Stimulated activated CD8-positive, alpha-beta memory T cell treated with anti-CD3 and anti-CD28 coated beads, Interleukin-4, amount 100 ng/mL, for 1 hour (primary cell): ENCODE measurements at places on chromosomes 11 and 22.

GRCh38 chr11:90701716-90702115 is 478.9 kb upstream of the CHORDC1 start:
- DNase-seq: no peak

DNA sequence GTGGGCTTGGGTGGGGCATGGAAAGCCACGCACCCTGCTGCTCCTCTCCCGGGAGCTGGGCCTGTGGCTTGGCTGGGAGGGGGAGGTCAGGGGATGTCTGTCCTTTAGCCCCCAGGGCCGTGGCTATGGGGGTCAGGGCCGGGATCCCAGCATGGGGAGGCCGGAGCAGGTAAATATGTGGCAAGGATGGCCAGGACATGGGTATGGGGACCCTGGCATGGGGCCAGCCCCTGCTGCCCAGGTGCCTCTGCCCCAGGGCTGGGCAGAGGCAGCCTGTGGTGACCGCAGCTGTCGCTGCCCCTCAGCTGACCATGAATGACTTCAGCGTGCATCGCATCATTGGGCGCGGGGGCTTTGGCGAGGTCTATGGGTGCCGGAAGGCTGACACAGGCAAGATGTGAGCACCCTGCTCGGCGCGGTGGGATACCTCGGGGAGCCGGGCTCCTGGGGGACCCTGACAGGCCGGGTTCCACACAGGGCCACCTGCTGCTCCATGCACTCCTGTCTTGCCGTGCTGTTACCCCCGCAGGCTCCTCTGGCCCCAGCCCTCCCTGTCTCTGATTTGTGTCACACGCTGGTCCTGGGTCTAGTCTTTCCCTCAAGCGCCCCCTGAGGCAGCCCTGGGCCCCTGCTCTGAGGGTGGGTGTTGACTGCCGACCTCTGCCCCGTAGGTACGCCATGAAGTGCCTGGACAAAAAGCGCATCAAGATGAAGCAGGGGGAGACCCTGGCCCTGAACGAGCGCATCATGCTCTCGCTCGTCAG is 8.1 kb upstream of the ANKRD13D start:
- DNase-seq: no peak

GRCh38 chr22:41534219-41534618 is 10.1 kb downstream of the POLR3H start:
- no peak for DNase-seq

- no peak for DNase-seq
Measured at GRCh38 chr22:36741968-36742367, 34.0 kb downstream of the IFT27 start.

DNA sequence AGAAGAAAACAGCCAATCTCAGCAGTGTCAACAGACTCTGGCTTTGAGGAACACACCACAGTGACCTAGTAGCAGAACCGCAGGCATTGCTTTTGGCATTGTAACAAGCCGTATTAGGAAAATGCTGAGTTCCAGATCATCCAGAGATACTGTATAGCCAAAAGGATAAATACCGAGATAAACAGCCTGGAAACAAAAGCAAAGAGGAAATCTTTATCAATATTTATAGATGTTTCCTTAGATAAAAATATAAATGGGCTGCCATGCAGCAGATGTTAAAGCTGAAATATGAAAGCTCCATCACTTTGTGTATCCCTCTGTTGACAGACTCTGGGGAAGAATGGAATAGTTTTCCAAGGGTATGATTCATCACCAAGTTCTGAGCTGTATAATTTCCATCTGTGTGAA is 98.9 kb upstream of the TP53AIP1 start:
- no peak for DNase-seq

GRCh38 chr22:47267513-47268282 is 505.2 kb downstream of the TBC1D22A start:
- DNase-seq: no peak

- no peak for DNase-seq
Measured at GRCh38 chr22:31139866-31140716, at the start of gene PLA2G3. Gene PLA2G3 (minus strand): TSS chr22:31140508. CDS start chr22:31140354, 154 bp downstream.

DNA sequence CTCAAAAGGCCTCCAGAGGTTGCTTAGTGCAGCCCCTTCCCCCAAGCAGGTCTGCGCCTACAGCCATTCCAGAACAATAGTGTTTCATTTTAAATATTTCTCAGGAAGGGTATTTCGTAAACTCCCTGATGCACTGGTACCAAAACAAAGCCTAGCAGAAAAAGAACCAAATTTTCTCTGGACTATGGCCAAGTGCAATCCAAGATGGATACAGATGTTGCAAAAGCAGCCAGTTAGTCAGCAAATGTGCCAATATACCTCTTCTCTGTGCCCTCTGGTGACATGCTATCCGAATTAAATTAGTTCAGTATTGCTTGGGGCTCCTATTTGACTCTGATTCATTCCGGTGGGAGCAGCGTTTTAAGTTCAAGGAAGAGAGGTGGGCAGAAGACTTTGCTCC is 247.8 kb downstream of the NTM start:
- no peak for DNase-seq

GRCh38 chr11:10205928-10206327 is 88.1 kb downstream of the SBF2 start:
- no peak for DNase-seq

GRCh38 chr11:131195661-131196517 is 174.5 kb upstream of the NTM start:
- DNase-seq: no peak

- no peak for DNase-seq
Measured at GRCh38 chr11:111745719-111746504, 20.3 kb downstream of the PPP2R1B start.

GRCh38 chr11:112770487-112770886 is 190.7 kb upstream of the NCAM1 start:
- no peak for DNase-seq
